ENCODE measurements at places on chromosomes 16 and 17. TPM values are rescaled to one million over a fixed set of nuclear protein-coding genes. Genes with fewer than 3 reads are reported as not detected.

GRCh38 chr17:29949696-29950095 lies 8.3 kb downstream of the EFCAB5 start:
- no peak for DNase-seq
- H3K4me3 ChIP-seq, result no peak overlapping the region
- H3K4me1 ChIP-seq, result no peaks in the 10 kb centered on the region
- no peaks in the 10 kb centered on the region for H3K36me3 ChIP-seq

GRCh38 chr17:38844261-38844757 lies 9.2 kb downstream of the RPL23 start:
- H3K36me3 ChIP-seq, result no peaks in the 10 kb centered on the region
- no peaks in the 10 kb centered on the region for H3K27me3 ChIP-seq
- H3K4me1 ChIP-seq, result no peaks in the 10 kb centered on the region
- no peak for DNase-seq

DNA sequence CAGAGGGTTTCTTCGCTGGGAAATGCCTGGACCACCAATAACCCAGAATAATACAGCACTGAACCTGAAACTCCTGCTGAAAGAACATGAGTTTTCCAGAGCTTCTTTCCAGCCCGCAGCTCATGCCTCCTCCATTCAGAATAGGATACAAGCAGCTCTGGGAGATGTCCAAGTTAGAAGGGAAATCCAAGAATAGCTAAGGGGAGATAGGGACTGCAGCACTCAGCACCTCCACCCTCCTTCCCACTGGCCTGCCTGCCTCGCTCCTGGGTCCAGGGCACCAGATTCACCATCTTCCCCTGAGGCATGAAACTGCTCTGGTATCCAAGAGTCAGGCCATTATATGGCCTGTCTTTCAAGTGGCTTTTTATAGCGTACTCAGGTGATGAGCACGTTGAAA lies 4.1 kb downstream of the KRT31 start:
- DNase-seq, result no peak
- H3K27me3 ChIP-seq, result no peaks in the 10 kb centered on the region
- no peaks in the 10 kb centered on the region for H3K4me1 ChIP-seq
- H3K4me3 ChIP-seq, result no peak overlapping the region
- H3K36me3 ChIP-seq, result no peaks in the 10 kb centered on the region

GRCh38 chr17:82838386-82839063 lies 1.3 kb downstream of the ZNF750 start:
- DNase-seq, result peak; percentile 72
- peak overlapping the region; percentile 32 for H3K4me3 ChIP-seq
- no peaks in the 10 kb centered on the region for H3K27me3 ChIP-seq
- no peaks in the 10 kb centered on the region for H3K36me3 ChIP-seq
- peak overlapping the region; percentile 85 for H3K27ac ChIP-seq

DNA sequence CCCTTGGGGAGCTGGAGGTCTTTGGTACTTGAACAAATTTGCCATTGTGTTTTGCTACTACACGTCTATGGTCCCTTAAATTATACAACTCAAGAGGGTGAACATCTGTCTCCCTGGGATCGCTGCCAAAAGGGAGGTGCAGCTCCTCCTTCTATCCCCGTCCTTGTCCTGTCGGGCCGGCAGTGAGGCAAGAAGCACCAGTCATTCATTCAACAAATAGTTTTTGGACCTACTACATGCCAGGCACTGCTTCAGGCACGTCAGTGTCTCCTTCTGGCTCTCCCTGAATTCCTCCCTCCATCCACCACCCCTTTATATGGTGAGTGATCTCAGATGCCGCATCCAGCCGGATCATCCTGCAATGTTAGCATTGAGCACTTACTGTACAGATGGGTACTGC lies 2.2 kb upstream of the RPL38 start:
- H3K36me3 ChIP-seq, result peaks cover 16% of the 10 kb centered on the region
- no peak for DNase-seq

GRCh38 chr16:30623536-30624283 lies 13.5 kb upstream of the ZNF689 start:
- no peak overlapping the region for H3K27ac ChIP-seq
- H3K27me3 ChIP-seq, result no peaks in the 10 kb centered on the region
- no peak for DNase-seq
- H3K4me1 ChIP-seq, result no peaks in the 10 kb centered on the region
- no peak overlapping the region for H3K4me3 ChIP-seq

DNA sequence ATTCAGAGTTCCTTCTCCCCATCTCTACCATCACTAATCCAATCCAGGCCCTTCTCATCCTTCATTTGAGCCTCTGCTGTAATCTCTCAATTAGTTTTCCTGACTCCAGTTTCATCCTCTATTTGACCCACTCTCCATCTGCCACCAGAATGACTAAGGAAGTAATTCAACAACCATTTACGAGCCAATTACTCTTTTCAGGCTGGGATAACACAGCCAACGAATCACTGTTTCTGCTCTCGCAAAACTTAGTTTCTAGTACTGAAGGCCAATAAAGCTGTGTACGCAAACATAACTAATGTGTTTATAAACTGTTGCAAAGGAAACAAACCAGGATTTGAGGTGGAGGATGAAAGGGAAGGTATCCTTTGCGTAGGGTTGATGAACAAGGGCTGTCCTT lies 53.7 kb downstream of the MAP2K6 start:
- peak overlapping the region; percentile 60 for H3K27ac ChIP-seq
- H3K36me3 ChIP-seq, result no peaks in the 10 kb centered on the region
- H3K27me3 ChIP-seq, result no peaks in the 10 kb centered on the region
- no peak overlapping the region for H3K4me3 ChIP-seq

DNA sequence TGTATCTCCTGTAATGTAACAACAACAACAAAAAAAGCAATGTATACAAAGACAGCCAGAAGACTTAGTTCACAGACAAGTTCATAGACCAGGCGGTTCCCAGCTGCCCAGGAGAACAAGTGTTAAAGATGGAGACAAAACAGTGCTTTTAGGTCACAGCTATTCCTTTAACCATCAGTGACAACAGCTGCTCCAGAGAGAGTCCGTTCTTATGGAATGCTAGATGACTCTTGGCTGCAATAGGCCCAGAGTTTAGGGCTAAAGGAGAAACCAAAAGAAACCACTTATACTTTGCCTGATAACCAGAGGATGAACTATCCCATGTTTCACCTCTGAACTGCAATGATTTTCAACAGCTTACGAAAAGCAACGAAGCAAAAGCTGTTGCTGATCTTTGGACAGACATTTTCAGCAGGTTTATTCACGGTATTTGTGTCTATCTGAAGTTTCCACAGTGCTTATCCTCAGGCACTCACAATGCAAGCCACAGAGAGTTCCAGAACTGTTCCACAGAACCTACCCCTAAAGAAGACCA lies 6.0 kb downstream of the ZCCHC14 start:
- no peak for DNase-seq
- H3K4me1 ChIP-seq, result peaks cover 87% of the 10 kb centered on the region
- H3K36me3 ChIP-seq, result no peaks in the 10 kb centered on the region
- no peak overlapping the region for H3K27ac ChIP-seq

DNA sequence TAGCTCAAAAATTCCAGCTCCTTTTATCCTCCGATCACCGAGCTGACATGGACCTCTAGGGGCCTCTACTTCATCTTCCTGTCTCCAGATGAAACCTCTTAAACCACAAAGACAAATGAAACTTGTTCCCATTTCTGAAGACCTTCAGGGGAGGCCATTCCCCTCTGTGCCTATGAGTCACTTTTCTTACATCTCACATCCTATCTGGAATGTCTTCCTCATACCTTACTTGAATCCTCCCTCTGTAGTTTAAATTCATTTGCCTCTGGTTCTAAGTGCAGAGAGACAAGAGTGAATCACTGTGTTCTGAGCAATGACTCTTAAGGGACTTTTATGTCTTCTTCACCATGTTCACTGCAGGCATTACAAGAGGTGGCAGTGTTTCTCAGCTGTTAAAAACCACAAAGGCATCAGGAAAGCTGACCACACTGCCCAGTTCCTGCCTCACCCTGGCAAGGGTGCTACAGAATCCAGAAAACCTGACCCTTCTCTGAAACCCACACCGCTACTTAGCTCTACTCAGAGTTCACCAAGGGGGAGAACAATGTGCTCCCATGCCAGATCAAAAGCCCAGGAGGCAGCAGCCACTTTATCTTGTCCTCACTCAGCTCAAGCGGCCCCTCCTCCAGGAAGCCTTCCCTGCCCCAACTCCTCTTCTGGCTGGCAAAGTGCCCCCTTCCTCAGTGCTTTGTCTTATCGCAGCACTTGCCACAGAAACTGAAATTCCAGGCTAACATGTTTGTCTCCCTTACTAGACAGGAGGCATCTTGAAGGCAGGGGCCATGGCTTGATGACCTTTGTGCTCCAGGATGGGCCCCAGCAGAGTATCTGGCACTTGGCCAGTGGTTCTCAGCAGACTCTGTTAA lies 6.4 kb downstream of the CUEDC1 start:
- no peaks in the 10 kb centered on the region for H3K27me3 ChIP-seq
- no peaks in the 10 kb centered on the region for H3K36me3 ChIP-seq
- DNase-seq, result peak; percentile 85
- H3K4me3 ChIP-seq, result no peak overlapping the region
- peaks cover 91% of the 10 kb centered on the region for H3K4me1 ChIP-seq

The PABPN1L gene
- not detected for total RNA-seq

The TBC1D3G gene
- not detected for total RNA-seq

The DOC2B gene
- total RNA-seq, result 3.7 TPM

The ZBTB4 gene
- 24.2 TPM for total RNA-seq

The PITPNM3 gene
- total RNA-seq, result 0.13 TPM
